Left lung (tissue), 14 donors: ENCODE measurements at places on chromosomes 1 and 21. TPM values are rescaled to one million over a fixed set of nuclear protein-coding genes. Genes with fewer than 3 reads are reported as not detected.
A peak's percentile ranks its signal among the peaks of the same experiment; 100 is the strongest.

- DNase-seq = no peak
These were observed 1.0 kb downstream of the DDAH1 start for GRCh38 chr1:85463731-85464496.

GRCh38 chr1:151510957-151511635, at the start of gene CGN:
TSS of gene CGN (plus strand) at chr1:151511387. CDS start at chr1:151518520, 7,133 bp downstream.
- peak; percentile 90 for DNase-seq

DNA sequence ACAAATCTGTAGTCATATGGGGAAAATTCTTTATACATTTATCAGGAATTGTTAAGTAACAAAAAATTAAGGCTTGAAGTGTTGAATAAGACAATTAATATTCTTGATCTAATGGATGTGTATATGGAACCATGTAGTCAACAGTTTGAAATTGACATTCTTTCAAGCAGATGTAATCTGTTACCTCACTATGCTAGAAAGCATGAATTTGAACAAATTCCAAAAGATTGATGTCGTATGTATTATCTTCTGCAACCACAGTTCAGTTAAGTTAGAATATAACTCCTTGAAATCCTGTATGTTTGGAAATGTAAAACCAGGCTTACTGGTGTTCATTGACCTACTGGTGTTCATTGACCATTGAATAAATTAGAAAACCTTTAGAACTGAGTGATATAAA, 16.1 kb downstream of the CCDC18 start:
- no peak for DNase-seq

DNA sequence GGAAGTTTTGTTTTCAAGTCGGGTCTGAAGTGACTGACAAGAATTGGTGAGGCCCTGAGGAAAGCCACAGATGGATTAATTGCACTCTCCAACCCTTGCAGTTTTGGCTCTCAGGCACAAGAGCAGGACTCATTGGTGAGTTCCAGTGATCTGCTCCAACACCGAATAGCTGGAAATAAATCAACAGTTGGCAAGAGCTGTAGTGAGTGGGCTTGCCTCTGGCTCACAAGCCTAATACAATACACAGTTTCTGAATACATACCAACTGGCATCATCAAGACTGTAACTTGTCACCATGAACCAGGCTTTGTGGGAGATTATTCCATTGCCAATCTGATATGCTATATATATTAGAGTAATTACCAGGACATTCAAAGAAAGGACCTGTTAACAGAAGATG, 131.6 kb downstream of the GRIK1 start:
- no peak for DNase-seq

GRCh38 chr1:119310301-119310700, 58.3 kb upstream of the HAO2 start:
- no peak for DNase-seq

GRCh38 chr1:20376880-20377494, 86.3 kb downstream of the VWA5B1 start:
- DNase-seq = no peak

GRCh38 chr1:38305666-38306065, 259.1 kb upstream of the POU3F1 start:
- no peak for DNase-seq

DNA sequence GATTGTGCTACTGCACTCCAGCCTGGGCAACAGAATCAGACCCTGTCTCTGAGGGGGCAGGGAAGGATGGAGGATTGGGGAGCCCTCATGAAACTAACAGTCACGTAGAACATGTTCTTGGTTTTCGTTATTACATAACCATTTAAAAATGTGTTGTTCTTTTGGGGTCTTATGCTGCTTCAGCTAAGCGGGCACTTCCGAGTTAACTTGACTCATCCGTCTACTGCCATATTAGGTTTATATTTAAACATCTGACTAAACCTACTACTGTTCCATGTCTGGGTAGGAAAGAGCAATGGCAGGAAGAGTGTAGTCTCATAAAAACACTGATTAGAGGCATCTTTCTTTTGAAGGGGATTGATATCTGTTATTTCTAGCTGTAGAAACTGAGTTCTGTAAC, 59.5 kb upstream of the BMP8A start:
- no peak for DNase-seq

DNA sequence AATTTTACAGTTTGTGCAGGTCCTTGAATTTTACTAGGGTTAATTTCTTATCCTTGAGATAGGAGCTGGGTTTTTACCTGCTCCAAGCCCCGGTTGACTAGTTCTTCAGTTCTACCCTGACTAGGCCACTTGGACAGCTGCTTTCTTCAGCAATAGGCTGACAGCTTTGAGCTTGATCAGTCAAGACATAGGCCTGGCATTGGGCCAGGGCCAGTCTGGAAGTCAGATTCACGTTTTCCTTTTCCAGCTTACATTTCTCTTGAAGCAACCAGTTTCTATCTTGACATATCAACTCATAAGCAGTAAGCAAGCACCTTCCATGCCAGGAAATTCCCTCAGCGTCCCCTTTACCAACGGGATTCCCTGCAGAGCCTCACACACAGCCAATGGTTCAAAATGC, 63.7 kb upstream of the AJAP1 start:
- no peak for DNase-seq

DNA sequence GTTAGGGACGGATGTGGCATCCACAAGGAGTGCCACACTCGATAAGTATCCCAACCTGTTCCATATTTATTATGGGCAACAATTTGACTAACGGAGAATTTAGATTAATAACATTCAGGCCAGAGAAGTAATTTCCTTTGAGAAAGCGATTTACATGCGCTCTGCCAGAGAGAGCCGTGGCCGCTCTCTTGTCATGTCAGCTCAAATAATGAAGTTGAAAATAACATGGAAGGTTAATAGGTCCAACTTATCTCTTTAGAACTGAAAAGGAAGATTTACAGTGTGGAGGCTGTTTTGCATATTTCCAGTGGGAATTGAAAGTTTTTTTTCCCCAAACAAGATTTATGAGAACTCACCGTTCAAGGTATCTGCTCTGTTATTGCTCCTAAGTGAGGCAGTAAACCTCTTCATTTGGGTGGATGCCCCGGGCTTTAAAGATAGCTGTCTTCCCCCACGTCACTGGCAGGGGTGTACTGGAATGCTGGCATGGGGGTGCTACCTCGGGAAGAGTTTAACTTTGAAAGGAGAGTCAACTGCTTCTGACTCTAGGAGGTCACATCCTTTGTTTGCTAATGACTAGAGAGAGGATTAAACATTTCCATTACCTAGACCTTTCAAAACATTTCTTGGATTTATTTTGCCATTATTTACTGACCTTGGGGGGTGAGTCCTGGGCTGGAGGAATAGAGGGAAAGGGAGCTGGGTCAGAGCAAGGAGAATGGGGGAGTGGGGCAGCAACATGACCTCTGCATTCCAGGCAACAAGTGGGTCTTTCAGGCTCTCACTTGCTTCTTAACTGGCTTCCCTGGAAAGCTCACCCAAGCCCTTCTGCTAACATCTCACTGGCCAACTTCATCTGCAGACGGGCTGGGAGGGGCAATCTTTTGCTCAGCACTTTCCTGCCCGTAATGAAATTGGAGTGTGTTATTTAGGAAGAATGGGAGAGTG, 204.2 kb downstream of the CAMTA1 start:
- no peak for DNase-seq

GRCh38 chr1:225441314-225442122, 13.7 kb upstream of the LBR start:
- DNase-seq = no peak

DNA sequence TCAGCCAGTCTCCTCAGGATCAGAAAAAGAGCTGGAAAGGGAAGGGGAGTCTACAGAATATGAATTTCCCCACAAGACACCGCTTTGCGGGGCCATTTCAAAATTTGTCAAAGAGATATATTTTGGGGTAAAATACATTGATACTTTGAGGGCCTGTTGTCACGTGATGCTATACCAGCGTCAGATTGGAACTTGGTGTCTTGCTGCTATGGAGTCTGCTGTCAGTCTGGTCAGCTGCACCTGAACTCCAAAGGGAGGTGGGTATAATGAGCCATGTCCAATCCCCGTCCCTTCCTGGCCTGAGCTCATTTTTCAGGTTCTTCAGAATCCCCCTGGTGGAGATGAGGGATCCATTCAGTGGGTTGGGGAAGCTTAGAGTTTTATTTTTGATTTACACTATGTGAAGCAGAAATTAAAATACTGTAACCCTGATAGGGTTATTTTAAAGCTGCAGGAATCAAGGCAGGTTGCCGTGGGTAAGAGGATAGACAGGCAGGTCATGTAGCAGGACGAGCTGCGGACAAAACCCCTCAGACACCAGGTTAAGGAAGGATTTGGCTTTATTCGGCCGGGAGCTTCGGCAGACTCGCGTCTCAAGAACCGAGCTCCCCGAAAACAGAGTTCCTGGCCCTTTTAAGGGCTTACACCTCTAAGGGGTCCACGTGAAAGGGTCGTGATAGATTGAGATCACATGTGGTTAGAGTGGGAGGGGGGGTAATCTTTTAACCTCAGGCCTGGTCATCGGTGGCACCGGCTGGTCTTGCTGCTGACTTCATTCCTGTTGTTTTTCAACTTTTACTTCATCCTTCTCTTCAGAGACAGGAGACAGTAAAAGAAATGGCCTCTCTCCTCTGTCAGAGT, 2.2 kb upstream of the POFUT2 start:
- no peak for DNase-seq

DNA sequence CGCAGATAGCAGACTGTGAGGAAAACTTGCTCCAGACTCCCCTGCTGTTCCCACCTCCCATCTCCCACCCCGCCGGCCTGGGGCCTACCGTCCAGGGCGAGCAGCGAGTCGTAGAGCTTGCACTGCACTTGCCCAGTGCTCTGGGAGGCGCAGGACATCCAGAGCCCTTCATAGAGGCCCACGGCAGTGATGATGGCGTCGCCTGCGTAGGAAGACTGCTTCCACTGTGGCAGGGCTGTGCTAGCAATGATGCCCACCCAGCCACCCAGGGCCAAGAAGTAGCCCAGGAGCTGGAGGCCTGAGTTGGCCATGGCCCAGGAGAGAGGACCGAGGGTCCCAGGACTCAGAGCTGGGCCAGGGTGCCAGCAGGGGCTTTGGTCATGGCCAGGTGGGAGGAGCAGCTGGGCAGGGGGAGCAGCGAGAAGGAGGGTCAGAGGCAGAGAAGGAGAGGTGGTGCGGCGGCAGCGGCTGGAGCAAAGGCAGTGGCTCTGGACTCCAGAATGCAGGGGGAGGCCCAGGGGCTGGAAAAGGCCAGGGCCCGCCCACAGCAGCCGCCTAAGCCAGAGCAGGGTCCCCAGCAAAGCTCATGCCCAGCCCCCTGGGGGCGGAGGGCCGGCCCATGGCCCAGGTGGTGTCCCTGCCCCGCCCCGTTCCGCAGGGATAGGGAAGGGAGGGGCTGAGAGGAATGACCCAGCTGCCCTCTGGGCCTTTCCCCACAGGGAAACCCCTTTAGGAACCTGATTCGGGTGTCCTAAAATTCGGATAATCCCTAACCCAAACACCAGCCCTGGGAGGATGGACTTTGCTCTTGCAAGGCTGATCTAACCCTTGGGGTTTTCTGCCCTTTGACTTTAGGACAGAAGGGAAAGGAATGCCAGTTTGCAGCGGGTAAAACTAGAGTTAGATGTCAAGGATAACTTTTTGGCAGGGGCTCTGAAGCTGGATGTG, at the start of gene CLDN19:
TSS of gene CLDN19 (minus strand) at position 484 of the 948 bp plus-strand sequence. CDS start at position 311, 173 bp downstream.
- DNase-seq = no peak

GRCh38 chr1:40341491-40342380, 24.6 kb upstream of the COL9A2 start:
- DNase-seq = no peak

DNA sequence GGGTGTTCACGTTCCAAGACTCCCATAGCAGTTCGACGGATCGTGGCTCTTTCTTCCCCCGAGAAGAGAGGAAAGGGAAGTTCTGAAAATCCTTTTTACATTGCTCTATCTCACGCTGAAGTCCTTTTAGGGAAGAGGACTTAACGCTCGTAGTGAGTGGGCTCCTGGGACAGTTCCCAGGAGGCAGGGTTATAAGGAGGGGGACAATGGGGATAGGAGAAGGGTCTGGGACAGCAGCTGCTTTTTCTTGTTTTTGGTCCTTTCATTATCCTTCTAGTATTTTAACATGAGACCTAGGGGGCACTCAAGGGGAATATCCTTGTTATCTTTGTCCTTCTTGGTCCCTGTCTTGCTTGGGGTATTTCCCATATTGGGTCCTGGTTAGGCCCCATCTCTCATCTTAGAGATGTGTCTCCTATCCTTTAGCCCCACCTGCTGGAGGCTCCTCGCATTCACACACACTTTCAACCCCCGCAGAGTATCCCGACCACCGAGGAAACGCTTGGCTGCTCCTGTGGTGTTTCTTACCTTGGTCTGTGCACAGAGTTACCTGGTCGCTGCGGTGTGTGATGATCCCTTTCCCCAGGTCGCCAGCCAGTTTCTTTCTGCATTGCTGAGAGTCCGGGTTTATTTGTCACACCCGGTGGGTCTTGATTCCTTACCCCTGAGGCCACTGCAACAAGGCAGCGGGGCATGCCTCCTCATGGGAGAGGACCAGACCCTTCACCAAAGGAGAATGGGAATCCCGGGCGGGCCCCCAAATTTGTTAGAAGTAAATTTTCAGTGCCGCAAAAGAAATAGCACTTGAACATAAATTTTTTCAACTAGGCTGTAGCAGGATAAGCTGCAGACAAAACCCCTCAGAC, 29.7 kb downstream of the SCCPDH start:
- no peak for DNase-seq

- DNase-seq = peak; percentile 7
These were observed 361.7 kb downstream of the PDE4B start for GRCh38 chr1:66154394-66154793.

DNA sequence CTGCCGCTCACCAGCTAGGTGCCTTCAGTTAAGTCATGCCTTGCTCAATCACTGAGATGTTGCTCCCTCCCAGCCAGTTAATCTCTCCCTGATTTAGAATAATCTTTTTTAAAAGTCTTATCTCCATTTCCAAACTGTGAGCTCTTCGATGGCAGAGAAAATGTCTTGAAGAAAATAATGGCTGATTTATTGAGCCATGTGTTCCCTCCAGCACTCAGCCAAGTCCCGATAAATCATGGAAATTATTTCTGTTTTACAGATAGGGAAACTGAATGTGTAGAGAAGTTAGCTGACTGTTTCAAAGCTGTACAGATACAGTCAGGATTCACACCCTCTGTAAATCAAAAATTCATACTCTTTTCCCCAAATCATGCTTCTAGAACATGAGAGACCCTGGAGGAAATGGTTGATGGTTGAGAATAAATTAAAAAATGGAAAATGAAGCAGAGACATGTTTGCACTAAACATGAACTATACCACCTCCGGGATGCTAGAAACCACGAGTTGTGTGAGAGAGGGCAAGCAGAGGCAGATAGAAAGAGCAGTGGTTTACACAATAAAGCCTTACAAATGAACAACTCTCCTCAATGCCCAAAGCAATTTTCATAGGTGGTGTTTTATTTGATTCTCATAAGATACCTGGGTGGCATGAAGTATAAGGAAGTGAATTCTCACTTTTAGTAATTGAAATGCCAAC, 376.4 kb downstream of the PLPP3 start:
- DNase-seq = no peak

- peak; percentile 72 for DNase-seq
These were observed 3.3 kb downstream of the NCMAP start for GRCh38 chr1:24558902-24559791.

GRCh38 chr1:40622936-40623629, 42.4 kb downstream of the RIMS3 start:
- no peak for DNase-seq

- DNase-seq = no peak
These were observed 28.1 kb downstream of the ANGPTL3 start for GRCh38 chr1:62625415-62625814.

- no peak for DNase-seq
These were observed 1.7 kb downstream of the LIN28A start for GRCh38 chr1:26412180-26412840.

The FCGR3A gene
- total RNA-seq = 237 TPM

The CIART gene
- 3.4 TPM for total RNA-seq

The CSMD2 gene
- 0.52 TPM for total RNA-seq

The DNALI1 gene
- total RNA-seq = 24.1 TPM

The PTPRC gene
- 180 TPM for total RNA-seq

The S100A2 gene
- total RNA-seq = 25.9 TPM
